ENCODE measurements at places on chromosomes 6 and 20. TPM values are rescaled to one million over a fixed set of nuclear protein-coding genes. Genes with fewer than 3 reads are reported as not detected.

SOX18 gene
- 2.1 TPM for total RNA-seq

TPBG gene
- total RNA-seq: 11.9 TPM

FAM217A gene
- not detected for total RNA-seq

CEP43 gene
- total RNA-seq: 15.4 TPM

UNC5CL gene
- 0.36 TPM for total RNA-seq

BTNL2 gene
- total RNA-seq: not detected

LY6G5C gene
- 3.6 TPM for total RNA-seq

Measured in chondrocyte (in vitro differentiated cells).